ENCODE measurements at places on chromosomes 6 and 20.
A peak's percentile ranks its signal among the peaks of the same experiment; 100 is the strongest.

DNA sequence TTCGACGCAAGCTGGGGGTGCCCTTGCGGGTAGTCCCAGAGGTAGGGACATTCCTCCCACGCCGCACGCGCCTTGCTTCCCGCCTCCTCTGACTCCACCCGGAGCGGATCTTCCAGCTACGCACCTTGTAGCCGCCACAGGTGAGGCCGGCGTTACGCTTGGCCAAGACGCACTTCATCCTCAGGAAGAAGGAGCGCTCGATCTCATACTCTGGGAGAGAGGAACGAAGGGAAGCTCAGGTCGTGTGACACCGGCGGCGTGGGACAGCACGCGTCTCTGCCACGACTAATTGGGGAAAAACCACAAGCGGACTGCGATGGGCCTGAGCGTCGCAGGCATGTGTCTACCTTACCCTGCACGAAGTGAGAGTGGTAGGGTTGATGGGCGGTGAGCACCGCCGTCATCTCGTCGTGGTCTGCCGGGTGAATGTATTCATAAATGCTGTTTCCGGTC is 15.5 kb downstream of the SIM1 start:
- no peak for DNase-seq

- DNase-seq = no peak
Measured at GRCh38 chr20:51027035-51027795, 4.3 kb upstream of the KCNG1 start.

GRCh38 chr20:38554986-38555385 is 26.0 kb upstream of the ADIG start:
- DNase-seq = no peak

DNA sequence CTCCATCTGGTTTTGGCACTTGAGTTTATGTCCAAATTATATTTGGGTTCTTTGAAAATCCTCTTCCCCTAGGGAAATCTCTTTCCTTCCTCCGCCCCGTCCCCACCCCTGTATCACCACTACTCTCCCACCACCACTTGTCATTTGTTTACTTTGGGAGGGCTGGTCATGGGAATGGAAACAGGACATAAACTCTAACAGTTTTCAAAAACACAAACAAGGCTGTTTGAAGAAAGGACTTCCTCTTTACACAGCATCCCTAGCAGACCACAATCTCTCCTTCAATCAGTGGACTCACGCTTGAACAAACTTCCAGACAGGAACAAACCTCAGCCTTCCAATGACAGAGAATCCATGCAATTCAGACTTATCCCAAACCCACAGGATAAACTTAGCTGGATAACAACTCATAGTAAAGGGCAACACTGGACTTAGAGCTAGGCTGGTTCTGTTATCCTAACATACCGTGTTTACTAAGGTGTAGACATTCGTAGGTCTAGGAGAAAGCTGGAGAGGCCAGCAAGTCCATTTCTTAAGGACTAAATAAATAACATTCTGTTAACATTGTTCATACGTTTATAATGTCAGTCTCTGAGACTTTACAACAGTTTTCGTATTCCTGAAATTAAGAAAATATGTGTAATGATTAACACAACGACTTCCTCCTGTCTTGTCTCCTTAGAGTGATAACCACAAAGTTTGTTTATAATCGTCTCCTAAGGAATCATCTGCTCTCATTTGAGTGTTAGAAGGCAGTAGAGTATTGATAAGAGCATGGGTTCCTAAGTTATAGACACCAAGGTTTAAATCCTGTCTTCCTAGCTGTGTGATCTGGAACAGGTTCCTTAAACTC is 44.1 kb upstream of the CTAGE9 start:
- peak; percentile 23 for DNase-seq

DNA sequence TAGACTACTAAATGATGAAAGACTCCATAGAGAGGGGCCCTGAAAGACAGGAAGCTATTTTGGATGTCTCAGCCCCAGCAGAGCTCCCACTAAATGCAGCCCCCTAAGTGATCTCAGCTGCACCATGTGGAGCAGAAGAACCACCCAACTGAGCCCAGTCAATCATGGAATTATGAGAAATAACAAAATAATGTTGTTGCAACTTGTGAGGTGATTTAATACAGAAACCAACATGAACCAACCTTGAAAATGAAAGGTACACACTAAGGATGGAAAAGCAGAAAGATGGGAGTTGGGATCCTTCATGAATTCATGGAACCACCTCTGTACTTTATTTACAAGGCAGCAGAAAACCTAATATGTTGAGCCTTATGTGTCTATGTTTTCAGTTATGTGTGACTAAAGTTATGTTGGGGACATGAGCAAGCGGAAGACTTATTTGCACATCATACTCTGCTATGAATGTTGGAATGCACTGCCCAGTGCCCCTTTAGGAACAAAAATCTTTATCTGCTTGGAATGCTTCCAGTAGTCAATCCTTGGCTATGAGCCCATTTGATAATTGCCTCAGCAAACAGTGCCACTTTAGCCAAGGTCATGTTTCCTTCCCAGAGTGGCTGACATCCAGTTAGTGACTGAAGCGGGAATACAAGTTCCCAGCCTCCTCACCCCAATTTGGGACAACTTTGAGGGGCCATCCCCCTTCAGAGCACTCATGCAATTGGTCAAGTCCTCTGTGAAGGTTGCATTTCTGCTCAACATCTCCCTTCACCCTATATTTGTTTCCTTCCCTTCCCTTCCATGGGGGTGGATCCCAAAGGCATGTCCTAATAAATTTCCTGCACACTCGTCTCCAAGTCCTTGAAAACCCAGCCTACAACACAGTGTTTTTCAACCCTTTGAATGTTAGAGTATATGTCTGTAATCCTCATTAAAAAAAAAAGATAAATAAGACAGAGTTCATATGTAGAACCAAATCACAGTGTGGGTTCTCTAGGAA is 18.4 kb downstream of the TP53RK start:
- DNase-seq = no peak

DNA sequence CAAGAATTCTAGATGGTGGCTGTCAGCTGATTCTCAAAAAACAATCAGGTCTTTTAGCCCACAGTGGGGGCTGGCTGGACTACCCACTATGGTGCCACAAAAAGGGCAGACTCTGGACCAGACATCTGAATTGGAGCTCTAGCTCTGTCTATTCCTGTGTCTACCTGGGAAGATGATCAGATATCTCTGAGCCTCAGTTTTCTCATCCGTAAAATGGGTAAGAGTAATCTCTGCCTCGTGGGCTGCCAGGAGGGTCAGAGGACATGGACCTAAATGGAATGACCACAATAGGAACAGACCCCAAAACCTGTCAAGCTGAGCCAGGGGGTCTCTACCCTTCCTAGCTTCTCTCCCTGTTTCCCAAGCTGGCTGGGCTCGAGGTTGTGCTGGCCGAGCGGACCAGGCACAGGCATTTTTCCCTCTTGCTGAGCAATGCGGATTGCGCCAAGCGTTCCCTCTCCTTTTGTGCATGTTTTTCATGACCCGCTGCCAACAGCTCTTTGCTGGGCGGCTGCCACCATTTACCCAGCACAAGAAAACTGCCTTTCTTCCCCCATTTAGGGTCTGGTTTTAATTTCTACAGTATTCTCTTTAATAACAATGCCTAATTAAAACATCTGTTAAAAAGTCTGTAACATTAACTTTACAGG is 74.7 kb upstream of the MAFB start:
- no peak for DNase-seq

- no peak for DNase-seq
Measured at GRCh38 chr20:47850146-47850545, 64.9 kb upstream of the SULF2 start.

GRCh38 chr6:91267246-91267645 is 680.4 kb upstream of the MAP3K7 start:
- no peak for DNase-seq

GRCh38 chr6:109767961-109768360 is 76.9 kb downstream of the FIG4 start:
- no peak for DNase-seq

DNA sequence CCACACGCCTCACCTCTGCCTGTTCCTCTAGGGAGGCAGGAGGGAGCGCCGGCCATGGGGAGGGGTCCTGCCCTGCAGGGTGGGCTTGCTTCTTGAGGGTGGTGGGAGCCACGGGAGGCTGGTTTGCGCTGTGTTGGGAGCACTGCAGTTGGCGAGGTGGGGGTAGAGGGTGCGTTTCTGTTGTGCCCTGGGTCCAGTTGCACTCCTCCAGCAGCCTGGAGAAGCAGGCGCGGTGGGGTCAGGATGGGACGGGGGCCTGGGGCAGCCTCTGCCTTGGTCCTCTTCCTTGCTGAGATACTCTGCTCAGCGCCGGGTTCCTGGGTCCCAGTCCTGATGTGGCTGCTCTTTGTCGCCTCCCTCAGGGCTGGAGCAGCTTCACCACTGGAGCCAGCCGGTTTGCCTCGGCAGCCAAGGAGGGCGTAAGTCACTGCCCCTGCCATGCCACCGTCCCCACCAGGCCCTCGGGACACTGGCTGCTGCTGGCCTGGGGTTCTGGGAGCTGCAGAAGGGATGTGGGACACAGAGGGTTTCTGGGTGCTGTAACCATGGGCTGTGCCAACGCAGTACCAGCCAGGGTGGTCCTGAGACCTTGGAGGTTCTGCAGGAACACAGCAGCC is 8.4 kb downstream of the ARFGAP1 start:
- DNase-seq = no peak

- DNase-seq = no peak
Measured at GRCh38 chr20:31654534-31654933, 16.8 kb downstream of the COX4I2 start.

DNA sequence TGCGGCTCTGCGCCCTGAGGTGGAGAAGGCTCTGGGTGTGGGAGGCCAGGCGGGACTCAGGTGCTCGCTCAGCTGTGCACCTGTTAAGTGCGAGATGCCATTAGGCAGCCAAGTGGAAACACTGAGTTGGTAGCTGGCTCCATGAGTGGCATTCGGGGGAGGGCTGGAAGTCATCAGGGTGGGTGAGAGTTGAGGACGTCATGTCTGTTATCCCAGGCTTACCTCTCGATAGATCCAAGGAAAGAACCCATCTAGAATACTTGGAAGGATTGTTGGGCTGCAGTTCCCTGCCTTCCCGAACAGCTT is 41.3 kb downstream of the TAF8 start:
- no peak for DNase-seq

DNA sequence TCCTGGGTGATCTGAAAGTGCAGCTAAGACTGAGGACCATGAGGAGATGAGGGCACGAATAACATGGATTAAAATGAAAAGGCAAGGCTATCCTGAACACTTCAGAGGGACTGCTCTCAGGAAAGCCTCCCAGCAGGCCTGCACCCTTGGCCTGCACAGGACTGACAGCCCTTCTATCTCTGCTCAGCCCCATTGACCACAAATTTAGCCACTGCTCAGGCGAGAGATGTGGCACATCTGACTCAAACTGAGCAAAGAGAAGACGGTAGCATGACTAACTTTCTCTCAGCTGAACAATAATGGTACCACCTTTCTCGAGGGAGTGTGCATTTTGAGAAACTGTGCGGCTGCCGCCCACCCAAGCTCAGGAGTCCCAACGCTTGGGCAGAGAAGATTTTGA is 257.5 kb downstream of the ADGB start:
- no peak for DNase-seq

DNA sequence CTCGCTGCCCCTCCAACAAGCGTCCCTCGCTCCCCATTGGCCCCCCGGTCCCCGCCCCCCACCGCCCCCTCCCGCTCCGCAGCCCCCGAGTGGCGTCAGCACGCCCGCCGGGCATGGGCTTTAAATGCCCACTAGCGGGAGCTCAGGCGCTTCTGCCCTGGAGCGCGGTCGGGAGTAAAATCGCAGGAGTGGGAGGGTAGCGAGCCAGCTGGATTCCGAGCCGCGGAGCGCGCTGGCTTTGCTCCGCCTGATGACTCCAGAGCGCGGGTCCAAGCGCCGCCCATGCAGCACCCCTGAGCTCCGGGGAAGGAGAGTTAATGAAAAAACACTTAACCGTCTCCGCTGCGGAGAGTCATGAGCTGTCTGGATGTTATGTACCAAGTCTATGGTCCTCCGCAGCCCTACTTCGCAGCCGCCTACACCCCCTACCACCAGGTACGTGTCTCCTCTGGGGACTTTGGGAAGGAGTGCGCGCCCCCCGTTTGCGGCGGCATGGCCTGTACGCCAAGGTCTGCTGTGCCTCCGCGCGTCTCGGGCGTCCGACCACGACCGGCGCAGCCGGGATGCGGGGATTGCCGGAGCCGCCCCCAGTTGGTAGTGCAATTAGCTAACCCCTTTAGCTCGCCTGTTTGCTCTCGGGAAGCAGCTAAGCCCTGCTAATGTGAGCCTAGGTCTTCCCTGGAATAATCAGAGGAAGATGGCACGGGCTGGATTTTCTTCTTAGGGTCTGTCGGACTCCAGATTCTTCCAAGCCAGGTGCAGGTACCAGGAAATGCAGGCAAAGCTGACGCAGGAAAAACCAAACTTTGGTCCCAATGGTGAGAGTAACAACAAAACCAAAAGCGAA is at the start of gene VGLL2:
TSS of gene VGLL2 (plus strand) at position 149 of the 847 bp plus-strand sequence. CDS start at position 355, 206 bp downstream.
- peak; percentile 61 for DNase-seq

- no peak for DNase-seq
Measured at GRCh38 chr6:54719131-54719530, 127.4 kb upstream of the FAM83B start.

DNA sequence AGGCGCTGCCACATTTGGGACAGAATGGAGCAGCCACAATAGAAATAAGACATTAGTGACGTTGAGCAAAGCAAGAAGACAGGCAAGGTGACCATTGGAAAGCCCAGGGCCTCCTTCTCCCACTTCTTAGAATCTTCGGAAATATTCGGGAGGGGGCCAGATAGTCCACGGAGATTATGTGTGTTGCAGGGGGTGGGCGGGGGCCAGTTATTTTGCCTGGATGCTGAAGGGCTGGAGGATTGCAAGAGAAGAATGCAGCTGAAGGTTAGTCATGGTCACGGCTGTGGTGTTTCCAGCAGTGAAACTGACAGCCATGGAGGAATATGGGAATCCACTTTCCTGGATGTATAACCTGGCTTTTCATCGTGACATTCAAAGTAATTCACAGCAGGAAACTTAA is 88.6 kb downstream of the CDH26 start:
- DNase-seq = no peak

DNA sequence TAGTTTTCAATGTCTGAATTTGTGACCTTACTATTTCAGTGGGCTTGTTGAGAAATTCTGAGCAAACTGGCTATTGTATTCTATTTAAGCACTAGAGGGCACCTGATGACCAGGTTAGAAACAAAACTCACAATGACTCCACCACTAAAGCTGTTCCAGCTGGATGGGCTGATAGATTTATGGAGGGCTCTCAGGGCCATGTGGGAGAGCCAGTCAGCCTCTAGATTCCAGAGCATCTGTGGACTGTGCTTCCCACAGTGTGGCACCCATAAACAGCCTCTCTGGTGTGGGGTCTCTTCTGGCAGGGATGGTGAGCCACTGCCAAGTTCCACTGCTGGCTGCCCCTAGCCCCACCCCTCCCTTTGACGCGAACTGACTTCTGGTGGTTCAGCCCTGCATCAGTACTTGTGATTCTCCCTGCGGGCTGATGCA is 29.2 kb downstream of the C6orf58 start:
- DNase-seq = peak; percentile 13
